Renal cortex interstitium (tissue), 15 donors: ENCODE measurements at places on chromosomes 7 and 10. TPM values are rescaled to one million over a fixed set of nuclear protein-coding genes. Genes with fewer than 3 reads are reported as not detected.
A peak's percentile ranks its signal among the peaks of the same experiment; 100 is the strongest.

DNA sequence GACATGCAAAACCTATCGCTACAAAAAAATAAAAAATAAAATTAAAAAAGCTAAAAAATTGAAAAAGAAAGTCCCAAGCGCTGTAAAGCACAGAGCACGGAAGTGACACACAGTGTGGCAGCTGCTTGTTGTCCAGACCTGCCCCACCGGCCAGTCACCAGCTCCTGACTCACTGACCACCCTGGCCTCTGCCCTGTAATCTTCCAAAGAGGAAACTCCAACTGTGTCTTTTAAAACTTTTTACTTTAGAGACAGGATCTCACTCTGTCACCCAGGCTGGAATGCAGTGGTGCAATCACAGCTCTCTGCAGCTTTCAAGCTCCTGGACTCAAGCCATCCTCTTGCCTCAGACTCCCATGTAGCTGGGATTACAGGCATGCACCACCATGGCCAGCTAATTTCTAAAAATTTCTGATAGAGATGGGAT is 23.6 kb downstream of the GNA12 start:
- DNase-seq = no peak

The SLC18A3 gene
- not detected for polyA plus RNA-seq

DNA sequence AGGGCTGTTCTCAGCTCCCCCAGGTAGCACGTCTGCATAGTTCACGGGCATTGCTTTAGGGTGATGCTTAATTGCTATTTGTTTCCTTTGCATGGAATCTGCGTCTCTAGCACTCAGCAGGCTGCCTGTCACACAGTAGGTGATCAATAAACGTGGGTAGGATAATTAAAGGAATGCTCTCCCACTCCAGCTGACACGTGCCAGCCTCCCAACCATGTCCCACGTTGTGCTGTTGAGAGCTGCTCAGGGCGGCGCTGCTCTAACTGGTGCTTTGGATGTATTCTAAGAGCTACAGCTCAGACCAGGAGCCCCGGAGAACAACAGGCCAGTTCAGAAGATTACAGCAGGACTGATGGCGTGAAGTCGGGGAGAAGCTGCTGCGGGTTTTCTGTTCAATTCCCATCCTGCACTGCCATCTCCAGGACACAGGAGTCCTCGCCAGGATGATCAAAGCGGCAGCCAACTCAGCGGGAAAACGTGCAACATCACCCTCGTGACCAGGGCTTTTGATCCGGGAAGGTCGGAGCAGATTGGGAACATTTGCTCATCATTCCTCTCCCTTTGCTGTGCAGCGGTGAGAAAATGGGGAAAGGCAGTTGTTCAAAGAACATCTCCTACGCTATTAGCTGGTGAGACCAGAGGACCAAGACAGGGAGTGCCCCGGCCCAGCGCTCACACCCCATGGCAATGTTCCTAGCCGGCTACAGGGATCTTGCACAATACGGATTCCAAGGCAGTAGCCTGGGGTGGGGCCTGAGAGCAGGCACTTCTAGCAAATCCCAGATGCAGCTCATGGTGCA is 50.5 kb upstream of the FOXK1 start:
- peak; percentile 77 for DNase-seq

GRCh38 chr10:118658762-118659161 is 63.3 kb upstream of the PRLHR start:
- no peak for DNase-seq

The AMPH gene
- polyA plus RNA-seq = 16.3 TPM
